Hepatocyte (in vitro differentiated cells): ENCODE measurements at places on chromosomes 1 and 21. TPM values are rescaled to one million over a fixed set of nuclear protein-coding genes. Genes with fewer than 3 reads are reported as not detected.
A peak's percentile ranks its signal among the peaks of the same experiment; 100 is the strongest.

DNA sequence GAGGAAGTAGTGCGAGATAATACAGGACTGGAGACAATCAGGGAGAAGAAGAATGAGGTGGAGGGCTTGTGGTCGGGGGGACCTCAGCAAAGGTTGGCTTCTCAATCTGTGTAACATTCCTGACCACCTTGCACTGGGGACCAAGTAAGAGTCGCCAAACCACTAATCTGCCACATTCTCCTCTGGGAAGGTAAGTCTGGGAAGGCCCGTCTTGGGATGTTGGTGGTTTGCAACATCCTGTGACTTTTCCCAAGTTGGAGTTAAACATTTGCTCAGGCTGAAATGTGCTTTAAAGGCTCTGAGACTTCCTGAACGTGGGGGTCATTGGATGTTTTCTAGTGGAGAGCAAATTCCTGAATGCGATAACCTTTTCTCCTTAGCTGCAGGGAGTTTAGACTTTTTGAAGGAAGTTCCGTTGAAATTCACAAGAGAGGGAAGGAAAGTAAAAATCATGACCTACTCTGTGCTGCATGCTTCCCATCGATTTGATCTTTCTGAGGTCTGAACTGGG, 325.9 kb downstream of the RPS6KC1 start:
- DNase-seq: peak; percentile 37

DNA sequence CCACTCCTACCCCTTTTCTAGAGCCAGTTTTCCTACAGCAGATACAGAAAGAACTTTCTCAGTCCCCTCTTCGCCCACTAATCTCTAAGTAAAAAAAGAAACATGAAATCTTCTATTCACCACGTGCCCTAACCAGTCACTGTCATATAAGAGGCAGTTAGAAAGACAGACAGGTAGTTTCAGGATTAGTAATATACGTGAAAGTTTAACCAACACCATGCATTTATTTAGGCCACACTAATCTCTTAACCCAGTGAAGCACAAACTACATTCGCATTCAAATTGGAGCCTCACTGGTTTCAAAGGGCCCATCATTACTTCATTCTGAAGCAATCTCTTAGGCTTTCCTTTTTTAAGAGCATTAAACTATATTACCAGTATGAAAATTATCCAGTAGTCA, 10.1 kb downstream of the GPATCH2 start:
- no peak for DNase-seq

DNA sequence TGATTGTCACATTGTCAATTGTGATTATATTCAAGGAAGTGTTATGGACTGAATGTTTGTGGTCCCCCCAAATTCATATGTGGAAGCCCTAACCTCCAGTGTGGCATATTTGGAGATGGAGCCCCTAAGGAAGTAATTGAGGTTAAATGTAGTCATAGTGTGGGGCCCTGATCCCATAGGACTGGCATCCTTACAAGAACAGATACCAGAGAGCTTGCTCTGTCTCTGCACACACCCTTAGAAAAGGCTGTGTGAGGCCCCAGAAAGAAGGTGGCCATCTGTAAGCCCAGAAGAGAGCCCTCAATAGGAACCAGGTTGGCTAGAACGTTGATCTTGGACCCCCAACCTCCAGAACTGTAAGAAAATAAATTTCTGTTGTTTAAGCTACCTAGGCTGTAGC, 28.1 kb downstream of the VANGL1 start:
- no peak for DNase-seq

- no peak for DNase-seq
These were observed 136.1 kb upstream of the ERRFI1 start for GRCh38 chr1:8162168-8162567.

GRCh38 chr1:18649693-18650370, 19.2 kb downstream of the PAX7 start:
- no peak for DNase-seq

DNA sequence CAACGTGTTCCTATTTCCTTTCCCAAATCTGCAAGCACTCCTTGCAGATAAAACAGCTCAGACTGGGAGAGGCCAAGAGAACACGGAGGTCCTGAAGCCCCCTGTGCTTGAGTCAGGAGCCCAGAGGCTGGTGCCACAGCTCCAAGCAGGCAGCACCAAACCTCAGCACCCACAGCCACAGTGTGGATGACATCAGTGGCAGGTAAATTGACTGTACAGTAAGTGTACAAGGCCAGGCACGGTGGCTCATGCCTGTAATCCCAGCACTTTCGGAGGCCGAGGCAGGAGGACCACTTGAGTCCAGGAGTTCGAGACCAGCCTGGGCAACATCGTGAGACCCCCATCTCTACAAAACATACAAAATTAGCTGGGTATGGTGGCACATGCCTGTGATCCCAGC, 1.9 kb upstream of the COL6A1 start:
- no peak for DNase-seq

Gene TMPRSS2
- total RNA-seq: 113 and 121 TPM in 2 replicates

DNA sequence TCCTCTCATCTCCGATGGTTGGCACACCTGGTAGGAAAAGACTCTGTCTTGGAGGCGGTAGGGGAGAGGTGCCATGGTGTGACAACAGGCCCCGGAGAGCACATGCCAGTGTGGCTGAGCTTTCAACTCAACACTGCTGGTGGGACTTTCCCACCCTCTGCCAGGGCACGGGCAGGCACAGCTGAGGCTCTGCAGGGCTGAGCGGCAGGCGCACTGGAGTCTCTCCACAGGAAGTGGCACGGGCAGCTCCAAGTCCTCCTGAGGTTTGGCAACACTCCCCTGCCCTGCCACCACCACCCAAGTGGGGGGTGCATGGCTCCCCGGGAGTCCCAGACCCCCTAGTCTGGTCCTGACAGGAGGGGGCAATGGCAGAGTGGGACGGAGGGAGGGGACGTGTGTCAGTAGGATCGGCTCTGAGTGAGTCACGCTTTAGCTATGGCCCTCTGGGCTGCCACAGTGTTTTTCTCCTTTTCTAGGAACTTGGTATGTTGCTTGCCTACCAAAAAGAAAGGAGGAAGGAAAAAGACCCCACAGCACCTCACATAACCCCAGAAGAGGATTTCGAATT, 27.3 kb upstream of the EVA1B start:
- no peak for DNase-seq

- DNase-seq: no peak
These were observed 31.6 kb upstream of the RAB3GAP2 start for GRCh38 chr1:220303871-220304270.

GRCh38 chr1:243667133-243667532, 182.9 kb downstream of the AKT3 start:
- no peak for DNase-seq

- DNase-seq: peak; percentile 78
These were observed 500 bp downstream of the EPHA10 start for GRCh38 chr1:37764414-37764825.

DNA sequence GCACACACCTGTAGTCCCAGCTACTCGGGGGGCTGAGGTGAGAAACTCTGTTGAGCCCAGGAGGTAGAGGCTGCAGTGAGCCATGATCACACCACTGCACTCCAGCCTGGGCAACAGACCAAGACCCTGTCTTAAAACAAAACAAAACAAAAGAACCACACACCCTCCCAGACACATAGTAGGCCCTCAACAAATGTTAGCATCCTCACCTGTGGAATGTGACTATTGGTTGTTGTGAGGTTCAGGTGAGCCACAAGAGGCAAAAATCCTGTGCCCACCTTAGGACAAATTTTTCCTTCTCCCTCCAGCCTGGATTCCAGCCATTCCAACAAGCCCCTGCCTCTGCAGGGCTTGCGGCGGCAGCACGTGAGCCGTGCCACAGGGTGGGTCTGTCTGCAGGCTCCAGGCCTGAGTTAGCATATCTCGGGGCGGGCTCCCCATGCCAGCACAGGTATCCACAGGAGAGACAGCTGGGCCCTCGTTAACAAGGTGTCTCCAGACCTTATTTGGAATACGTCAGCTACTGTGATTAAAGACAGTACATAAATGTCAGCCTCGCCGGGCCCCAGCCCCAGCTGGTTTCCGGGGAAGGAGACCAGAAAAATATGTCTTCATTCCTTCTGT, 17.4 kb downstream of the C1QB start:
- DNase-seq: no peak

GRCh38 chr1:30405081-30405480, 318.3 kb downstream of the MATN1 start:
- no peak for DNase-seq

Gene DNALI1
- 11.5 TPM in 2 replicates for total RNA-seq

GRCh38 chr1:14365301-14365988, 233.0 kb upstream of the KAZN start:
- DNase-seq: no peak

DNA sequence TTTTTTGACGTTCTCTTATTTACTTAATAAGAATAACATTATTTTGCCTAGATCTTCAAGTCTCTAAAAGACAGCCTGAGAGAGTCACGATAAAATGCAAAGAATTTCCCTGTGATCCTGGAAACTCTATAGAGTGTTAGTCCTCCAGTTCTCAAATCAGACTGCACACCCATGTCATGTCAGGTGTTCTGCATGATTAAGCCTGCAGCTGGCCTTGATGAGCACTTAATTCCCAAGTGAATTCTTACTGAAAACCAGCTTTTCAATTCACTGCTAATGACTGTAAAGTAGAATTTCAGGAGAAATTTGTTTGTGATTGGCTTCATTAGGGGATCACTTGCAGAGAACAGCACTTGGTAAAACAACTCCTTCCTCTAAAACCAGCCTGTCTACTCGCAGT, 41.9 kb downstream of the CHML start:
- no peak for DNase-seq

- no peak for DNase-seq
These were observed 7.8 kb downstream of the VASH2 start for GRCh38 chr1:212958175-212958574.

- DNase-seq: no peak
These were observed 31.8 kb downstream of the AHDC1 start for GRCh38 chr1:27572019-27572678.

Gene DENND2C
- 3.0 and 5.6 TPM in 2 replicates for total RNA-seq

Gene GRHL3
- 2.4 and 2.7 TPM in 2 replicates for total RNA-seq

- no peak for DNase-seq
These were observed 18.0 kb downstream of the INSRR start for GRCh38 chr1:156840898-156841279.

GRCh38 chr1:151311589-151312331, 15.5 kb downstream of the PI4KB start:
- DNase-seq: peak; percentile 95

Gene ARMH1
- total RNA-seq: 1.2 and 3.1 TPM in 2 replicates

- DNase-seq: no peak
These were observed 148.7 kb downstream of the ZNF326 start for GRCh38 chr1:90143591-90143990.

Gene RGSL1
- total RNA-seq: not detected in 2 replicates

GRCh38 chr1:67750691-67751054, 65.7 kb downstream of the GADD45A start:
- no peak for DNase-seq

Gene KCNJ9
- total RNA-seq: not detected in 2 replicates

Gene TSPAN1
- total RNA-seq: 32.1 and 33.4 TPM in 2 replicates

GRCh38 chr1:237050185-237050584, 8.2 kb downstream of the RYR2 start:
- DNase-seq: no peak

Gene AGPAT3
- total RNA-seq: 51.2 and 63.9 TPM in 2 replicates

Gene PDC
- not detected in 2 replicates for total RNA-seq

- DNase-seq: no peak
These were observed 124.0 kb upstream of the SLC45A1 start for GRCh38 chr1:8193840-8194406.

DNA sequence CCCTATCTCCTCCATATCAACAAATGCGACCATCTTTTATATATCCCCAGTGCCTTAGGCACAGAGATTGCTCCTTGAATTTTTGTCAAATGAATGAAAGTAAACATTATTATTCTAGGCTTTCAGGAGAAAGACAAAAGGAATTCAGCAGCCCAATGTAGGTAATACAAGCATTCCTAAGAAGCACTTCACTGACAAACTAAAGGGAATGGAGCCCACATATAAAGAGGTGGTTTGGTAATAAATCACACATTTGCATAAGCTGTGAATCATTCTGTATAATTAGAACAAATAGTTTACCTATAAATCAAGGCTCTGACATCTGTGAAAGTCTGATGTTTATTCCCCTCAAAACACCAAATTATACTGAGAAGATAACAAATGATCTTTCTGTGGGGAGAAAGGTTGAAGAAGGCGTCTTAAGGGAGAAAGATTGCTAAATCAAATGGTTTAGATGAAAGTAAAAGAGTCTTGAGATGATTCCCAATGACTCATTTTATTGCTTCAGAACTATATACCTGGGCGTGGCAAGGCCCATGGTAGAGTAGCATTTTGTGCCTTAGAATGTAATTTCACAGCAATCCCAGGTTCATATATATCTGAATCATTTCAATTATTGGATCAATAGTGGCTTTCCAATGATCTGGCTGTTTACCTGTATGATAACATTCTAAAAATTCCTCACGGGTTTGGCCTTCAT, 558.1 kb downstream of the AGBL4 start:
- no peak for DNase-seq

- DNase-seq: no peak
These were observed 41.2 kb upstream of the USH2A start for GRCh38 chr1:216464489-216464888.

Gene HSD3B2
- 3.4 and 7.3 TPM in 2 replicates for total RNA-seq

DNA sequence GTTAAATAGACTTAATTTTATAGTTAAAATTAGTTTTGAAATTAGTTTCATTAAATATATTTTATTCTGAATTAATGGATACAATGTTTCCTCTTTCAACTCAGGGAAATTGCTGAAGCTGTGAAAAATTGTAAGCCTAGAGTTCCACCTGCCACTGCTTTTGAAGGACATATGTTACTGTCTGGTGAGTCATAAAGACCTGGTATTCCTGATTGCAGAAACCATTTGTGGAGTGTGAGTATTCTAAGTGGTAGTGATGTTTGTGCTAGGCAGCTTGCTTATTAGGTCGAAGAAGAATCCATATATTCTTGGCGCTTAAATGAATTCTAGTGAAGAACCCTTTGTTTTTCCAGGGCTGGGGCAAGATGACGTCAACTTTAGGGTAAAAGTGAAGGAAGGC, 34.0 kb downstream of the MTR start:
- no peak for DNase-seq

DNA sequence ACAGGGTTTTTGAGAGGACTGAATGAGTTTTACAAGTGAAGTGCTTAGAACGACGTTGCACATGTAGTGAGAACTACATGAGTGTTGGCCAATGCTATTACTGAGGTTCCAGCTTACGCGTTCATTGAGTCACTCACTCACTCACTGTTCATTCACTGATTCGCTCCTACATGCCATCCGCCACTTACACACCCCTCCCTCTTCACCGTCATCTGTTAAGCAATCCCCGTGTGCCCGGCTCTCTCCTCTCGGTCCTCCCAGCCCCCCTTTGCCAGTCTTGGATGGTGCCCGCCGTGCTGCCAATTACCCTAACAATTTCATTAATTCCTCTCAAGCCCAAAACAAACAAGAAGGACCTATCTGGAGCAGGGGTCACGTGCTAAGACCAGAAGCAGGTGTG, 27.3 kb upstream of the EPHA2 start:
- peak; percentile 34 for DNase-seq

Gene TRNP1
- 67.4 and 92.5 TPM in 2 replicates for total RNA-seq
